Stimulated activated CD4-positive, alpha-beta T cell treated with anti-CD3 and anti-CD28 coated beads, Interleukin-12 subunit alpha, Interleukin-12 subunit beta, amount 100 ng/mL, for 4 hours (primary cell): ENCODE measurements at places on chromosomes 1 and 21.

DNA sequence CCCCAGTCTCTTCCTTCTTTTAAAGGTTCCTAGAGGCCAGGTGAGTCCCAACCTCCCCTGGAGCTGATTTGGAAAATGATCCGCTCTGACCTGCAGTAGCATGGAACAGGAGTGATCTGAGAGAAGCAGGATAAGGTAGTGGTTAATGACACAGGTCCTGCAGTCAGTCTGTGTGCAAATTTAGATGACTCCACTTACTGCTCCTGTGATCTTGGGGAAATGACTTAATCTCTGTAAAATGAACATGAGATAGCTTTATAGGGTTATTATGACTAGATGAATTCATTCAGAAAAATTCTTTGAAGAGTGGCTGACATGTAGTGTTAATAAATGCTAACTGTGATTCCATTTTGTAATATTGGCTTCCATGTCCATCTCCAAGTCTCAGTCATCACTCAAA lies 374.9 kb upstream of the CAMK1G start:
- no peak for DNase-seq

DNA sequence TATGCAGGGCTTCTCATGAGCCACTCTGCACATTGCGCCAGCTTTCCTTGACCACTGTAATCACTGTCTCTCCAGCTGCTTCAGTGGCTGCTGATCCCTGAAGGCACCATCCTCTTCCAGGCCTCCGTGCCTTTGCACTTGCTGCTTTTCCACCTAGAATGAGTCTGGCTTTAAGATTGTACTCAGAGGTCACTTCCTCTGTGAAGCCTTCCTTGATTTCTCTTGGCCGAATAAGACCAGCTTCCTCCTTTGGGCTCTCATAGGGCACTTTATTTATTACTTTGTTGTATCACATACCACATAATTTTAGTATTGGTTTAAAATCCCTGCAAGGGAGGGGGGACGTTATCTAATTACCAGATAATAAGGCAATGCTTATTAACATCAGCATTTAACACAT lies 10.6 kb downstream of the CACNA1E start:
- no peak for DNase-seq

DNA sequence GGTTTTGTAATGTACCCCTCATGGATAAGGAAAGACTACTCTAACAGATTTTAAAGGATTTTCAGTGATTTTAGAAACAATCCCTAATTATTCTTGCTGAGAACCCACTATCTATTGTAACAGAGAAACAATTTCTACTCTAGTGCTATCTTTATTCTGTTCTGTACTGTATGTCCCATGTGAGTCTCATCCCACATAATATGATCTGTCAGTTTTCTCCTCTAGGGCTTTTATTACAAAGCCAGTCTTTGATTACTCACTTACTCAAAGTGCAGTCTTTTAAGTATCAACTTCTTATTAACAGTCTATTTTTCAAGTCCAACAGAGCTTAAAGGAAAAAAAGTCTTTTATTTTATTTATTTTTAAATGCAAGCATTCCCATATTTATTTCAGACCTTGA lies 54.8 kb downstream of the CTH start:
- DNase-seq = no peak

DNA sequence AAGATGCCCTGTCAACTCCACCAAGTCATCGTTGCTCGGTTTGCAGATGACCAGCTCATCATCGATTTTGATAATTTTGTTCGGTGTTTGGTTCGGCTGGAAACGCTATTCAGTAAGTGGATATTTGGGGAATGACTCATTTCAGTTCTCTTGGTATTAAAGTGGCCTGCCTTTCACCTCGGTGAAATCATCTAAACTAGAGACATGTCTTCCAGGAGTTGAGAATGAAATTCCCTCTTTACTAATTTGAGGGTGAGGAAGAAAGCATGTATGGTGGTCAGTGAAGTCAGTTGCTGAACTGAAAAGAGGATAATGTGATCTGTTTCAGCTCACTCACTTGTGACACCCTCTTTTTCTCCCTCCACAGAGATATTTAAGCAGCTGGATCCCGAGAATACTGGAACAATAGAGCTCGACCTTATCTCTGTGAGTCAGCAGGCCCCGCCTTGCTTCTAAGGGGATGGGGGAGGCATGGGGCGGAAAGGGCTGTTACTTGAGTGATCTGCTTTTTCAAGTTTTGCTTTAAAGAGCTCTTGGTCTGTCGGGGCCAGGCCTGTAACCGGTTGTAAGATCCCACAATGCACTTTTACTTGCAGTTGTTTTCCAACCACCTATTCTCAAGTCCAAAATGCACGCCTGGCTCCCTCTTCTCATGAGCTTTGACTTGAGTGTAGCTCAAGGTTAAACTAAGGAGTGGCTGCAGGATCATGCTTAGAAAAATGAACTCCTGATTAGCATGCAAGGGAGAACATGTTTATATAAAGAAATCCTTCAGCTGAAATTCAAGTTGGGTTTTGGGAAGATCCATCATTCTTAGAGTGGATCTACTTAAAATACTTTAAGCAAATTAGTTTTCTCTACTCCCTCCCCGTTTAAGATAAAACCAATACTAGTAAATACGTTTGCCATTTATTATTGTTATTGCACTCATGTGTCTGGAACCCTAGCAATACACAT lies 59.8 kb downstream of the CAPN2 start:
- no peak for DNase-seq

GRCh38 chr1:93740601-93741031 lies 59.0 kb upstream of the BCAR3 start:
- DNase-seq = no peak

DNA sequence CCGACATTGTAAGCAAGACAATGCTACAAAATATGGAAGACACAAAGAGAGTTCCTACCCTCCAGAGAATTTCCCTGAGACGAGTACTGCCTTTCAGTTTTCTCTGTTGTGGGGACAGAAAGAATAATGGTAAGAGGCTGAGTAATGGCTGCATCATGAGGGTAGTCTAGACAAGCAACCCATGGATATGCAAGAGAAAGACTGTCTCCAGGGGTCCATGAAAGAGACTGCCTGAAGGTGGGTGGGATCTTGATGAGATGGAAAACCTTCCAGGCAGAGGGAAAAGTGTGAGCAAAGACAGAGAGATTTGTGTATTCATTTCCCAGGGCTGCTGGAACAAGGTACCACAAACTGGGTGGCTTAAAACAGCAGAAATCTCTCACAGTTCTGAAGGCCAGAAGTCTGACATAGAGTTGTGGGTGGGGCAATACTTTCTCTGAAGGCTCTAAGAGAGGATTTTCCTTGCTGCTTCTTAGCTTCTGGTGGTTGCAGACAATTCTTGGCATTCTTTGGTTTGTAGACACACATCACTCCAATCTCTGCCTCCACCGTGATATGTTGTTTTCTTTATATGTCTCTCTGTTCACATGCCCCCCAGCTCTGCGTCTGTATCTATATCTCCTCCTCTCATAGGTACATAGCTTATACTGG lies 41.4 kb downstream of the ANP32E start:
- no peak for DNase-seq

- no peak for DNase-seq
These were observed 105.7 kb upstream of the VAV3 start for GRCh38 chr1:108070662-108071061.

GRCh38 chr1:7540816-7541215 lies 230.3 kb upstream of the VAMP3 start:
- DNase-seq = no peak

DNA sequence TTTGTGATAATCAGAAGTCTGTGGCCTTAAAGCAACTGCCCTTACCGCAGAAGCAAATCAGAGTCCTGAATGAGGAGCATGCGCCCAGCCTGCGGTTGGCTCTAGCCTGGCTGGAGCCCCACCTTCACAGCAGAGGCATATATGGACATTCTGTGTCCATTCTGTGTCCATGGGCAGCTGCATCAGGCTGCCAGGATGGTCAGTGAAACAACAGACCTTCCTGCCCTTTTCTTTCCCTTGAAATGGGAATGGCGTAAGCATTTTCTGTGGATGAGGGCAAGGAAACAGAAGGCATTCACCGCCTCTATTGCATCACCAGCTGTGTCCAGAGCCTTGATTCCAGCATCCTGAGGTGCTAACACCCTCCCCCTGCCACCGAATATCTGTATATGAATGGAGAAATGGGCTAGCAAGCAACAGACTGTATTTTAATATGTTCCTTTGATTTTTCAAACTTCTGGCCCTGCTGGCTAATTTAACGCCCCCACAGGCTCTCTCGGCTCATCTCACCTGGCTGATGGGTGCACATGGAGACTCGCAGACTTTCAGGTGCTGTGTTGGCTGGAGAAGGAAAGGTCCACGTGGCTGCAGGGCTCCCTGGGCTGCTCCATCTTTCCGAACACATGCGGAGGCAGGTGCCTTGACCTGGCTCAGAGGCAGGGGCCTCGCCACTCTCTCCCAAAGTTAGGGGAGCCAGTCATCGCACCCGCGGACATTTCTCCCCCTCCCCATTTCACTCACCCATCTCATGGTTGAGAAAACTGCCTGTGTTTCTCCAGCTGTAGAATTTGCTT lies 159.2 kb downstream of the GALNT2 start:
- DNase-seq = no peak

DNA sequence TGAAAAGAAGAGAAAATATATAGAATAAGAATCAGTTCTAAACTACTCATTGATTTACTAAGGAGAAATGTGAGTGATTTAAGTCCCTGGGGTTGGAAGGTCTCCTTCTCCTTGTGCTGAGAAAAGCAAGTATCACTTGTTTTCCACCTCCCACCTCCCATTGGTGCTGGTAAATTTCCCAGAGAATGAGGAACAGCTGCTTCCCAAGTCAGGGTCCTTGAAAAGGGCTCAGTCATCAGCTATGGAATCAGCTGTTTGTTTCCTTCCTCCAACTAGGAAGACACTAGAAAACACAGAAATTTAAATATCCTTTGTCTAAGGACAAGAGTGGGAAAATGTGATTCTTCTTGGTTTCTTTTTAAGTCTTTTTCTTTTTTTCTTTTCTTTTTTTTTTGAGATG lies 131.3 kb upstream of the C1orf21 start:
- no peak for DNase-seq

- DNase-seq = no peak
These were observed 13.1 kb downstream of the C1orf115 start for GRCh38 chr1:220703305-220703704.

DNA sequence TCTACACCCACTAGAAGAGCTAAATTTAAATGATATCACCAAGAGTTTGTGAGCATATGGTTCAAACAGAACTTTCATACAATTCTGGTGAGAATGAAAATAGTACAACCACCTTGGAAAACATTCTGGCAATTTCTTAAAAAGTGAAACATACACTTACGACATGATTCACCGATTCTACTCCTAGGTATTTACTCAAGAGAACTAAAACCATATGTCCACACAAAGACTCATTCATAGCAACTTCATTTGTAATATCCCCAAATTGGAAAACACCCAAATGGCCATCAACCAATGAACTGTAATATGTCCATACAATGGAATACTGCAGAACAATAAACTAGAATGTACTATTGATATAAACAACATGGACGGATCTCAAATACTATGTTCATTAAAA lies 51.2 kb upstream of the ADAM30 start:
- no peak for DNase-seq

- no peak for DNase-seq
These were observed 4.1 kb upstream of the AGTRAP start for GRCh38 chr1:11731691-11732283.

- no peak for DNase-seq
These were observed 16.9 kb upstream of the GNG12 start for GRCh38 chr1:67850151-67850551.

DNA sequence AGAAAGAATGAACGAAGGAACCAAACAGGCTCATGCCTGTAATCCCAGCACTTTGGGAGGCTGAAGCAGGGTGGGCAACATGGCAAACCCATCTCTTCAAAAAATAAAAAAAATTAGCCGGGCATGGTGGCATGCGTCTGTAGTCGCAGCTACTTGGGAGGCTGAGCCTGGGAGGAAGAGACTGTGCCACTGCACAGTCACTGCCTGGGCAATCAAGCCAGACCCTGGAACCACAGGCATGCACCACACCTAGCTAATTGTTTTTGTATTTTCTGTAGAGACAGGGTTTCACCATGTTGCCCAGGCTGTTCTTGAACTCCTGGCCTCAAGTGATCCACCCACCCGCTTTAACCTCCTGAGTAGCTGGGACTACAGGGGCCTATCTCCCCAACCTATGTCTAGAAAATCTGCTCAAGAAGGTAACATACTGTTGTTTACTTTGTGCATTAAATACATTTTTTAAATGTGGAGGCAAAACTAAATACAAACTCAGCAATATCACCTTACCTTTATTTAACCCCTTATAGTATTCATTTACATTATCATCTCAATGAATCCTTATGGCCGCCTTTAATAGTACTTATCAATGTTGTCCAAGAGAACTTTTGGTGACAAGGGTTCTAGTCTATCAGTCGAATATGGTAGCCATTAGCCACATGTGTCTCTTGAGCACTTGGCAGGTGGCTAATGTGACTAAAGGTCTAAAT lies 2.7 kb downstream of the KHDC4 start:
- DNase-seq = no peak

- no peak for DNase-seq
These were observed 11.3 kb downstream of the SPEN start for GRCh38 chr1:15858672-15859372.

GRCh38 chr1:153661111-153661708 lies 2.7 kb downstream of the SNAPIN start:
- DNase-seq = no peak

DNA sequence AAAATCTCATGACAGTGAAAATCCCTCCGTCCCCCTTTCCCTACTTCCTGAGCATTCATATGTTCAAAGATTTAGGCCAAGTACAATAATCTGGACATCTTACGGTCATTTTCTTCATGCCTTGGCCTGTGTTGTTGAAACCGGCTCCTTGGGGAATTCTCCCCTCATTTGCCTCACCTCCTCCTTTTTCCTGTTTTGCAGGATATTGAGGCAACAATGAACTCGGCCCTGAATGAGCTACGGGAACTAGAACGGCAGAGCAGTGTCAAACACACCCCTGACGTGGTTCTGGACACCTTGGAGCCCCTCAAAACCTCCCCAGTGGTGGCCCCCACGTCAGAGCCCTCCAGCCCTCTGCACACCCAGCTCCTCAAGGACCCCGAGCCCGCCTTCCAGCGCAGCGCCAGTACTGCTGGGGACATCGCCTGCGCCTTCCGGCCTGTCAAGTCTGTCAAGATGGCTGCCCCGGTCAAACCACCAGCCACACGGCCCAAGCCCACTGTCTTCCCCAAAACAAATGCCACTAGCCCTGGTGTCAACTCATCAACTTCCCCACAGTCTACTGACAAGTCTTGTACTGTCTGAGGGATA lies 9.3 kb upstream of the IKBKE start:
- DNase-seq = no peak

DNA sequence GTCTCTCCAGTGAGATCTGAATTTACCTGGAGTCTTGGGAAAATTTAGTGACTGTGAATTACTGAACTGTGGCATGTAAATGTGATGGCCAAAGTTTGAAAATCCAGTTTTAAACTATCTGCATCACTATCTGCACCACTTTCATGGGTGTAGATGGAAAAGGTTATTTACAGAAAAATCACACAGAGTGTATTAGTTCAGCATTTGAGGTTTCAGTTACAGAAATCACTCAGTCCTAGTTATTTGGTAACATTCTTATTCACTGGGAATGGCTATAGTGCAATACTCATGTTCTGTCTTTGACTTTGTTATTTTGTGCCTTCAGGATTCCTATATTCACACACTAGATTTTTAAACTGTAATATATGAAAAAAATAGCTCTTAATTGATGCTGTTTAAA lies 60.6 kb upstream of the IFI44L start:
- DNase-seq = no peak
